ENCODE measurements at places on chromosomes 11 and 22. TPM values are rescaled to one million over a fixed set of nuclear protein-coding genes. Genes with fewer than 3 reads are reported as not detected.

Gene GRIA4
- not detected for total RNA-seq

GRCh38 chr22:33192156-33192555 lies 134.0 kb upstream of the SYN3 start:
- H3K4me3 ChIP-seq, result no peak overlapping the region
- DNase-seq, result no peak
- H3K36me3 ChIP-seq, result no peaks in the 10 kb centered on the region
- peaks cover 3% of the 10 kb centered on the region for H3K27me3 ChIP-seq
- H3K4me1 ChIP-seq, result no peaks in the 10 kb centered on the region

Gene SLC22A9
- total RNA-seq, result not detected

GRCh38 chr11:112289588-112290492 lies 29.2 kb upstream of the PLET1 start:
- H3K27ac ChIP-seq, result peak overlapping the region; percentile 43
- peak; percentile 94 for DNase-seq
- peak overlapping the region; percentile 73 for H3K4me3 ChIP-seq
- peaks cover 51% of the 10 kb centered on the region for H3K4me1 ChIP-seq

DNA sequence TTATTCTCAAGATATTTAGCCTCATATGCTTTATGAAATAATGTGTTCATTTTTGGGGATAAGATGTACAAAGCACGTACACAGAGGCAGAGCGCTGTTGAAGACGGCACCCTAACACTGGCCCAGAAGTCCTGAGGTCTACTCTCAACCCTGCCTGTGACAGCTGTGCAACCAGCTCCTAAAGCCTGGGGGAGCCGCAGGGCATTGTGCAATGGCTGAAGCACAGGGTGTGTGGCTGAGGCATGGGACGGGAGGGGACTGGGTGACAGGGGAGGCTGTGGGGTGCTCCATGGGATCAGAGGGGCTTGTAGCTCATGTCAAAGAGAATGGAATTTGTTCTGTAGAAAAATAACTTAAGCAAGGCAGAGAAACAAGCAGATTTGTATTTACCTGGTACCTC lies 27.7 kb downstream of the FAM227A start:
- H3K36me3 ChIP-seq, result peaks cover 14% of the 10 kb centered on the region
- DNase-seq, result no peak
- no peaks in the 10 kb centered on the region for H3K27me3 ChIP-seq
- H3K4me3 ChIP-seq, result no peak overlapping the region
- no peak overlapping the region for H3K27ac ChIP-seq

Gene RIMBP3B
- total RNA-seq, result 0.59 TPM

GRCh38 chr11:11977206-11977938 lies 31.1 kb downstream of the DKK3 start:
- H3K36me3 ChIP-seq, result peaks cover 9% of the 10 kb centered on the region
- peak; percentile 90 for DNase-seq
- peaks cover 97% of the 10 kb centered on the region for H3K4me1 ChIP-seq
- H3K27ac ChIP-seq, result peak overlapping the region; percentile 98
- H3K4me3 ChIP-seq, result no peak overlapping the region
- H3K27me3 ChIP-seq, result no peaks in the 10 kb centered on the region

DNA sequence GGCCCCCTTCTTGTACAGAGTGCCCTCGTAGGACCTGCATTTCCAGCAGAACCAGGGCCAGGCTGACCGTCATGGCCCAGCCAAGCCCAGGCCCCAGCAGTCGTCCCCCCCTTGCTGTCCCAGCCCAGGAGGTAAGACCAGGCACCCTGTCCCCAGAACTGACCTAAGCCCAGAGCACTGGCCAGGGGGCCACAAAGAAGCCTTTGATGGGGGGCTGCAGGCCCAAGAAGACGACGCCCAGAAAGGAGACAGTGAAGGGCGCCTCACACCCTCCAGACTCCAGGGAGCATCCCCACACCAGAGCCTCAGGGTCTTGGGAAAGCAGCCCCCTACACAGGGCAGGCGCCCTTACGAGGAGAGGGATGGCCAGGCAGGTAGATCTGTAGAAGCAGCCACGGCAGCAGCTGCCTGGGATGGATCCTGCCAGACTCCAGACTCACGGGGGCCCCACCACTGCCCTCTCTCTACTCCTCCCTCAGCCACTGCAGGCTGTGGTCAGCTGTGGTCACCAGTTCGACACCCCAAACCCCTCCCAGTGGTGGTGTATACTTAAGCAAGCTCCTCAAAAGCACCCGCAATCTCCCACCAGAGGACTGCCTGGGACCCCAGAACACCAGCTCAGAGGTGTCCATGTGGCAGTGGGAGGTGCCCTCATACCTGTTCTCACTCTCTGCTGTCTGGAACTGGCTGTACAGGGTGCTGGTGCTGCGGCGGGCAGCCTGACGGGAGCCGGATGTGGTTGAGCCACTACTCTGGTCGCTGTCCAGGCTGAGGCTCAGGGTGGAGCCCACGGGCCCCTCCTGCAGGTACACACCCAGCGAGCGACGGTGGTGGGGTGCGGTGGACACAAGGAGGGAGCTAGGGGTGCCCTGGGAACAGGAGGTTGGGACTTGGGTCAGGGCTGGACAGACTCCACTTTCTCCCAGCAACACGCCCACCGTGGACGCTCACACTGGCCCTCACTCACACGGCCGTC lies 27.0 kb downstream of the SBF1 start:
- H3K27ac ChIP-seq, result no peak overlapping the region
- H3K27me3 ChIP-seq, result no peaks in the 10 kb centered on the region
- H3K4me3 ChIP-seq, result no peak overlapping the region
- H3K4me1 ChIP-seq, result peaks cover 21% of the 10 kb centered on the region

- no peaks in the 10 kb centered on the region for H3K27me3 ChIP-seq
- H3K4me3 ChIP-seq, result no peak overlapping the region
- peaks cover 7% of the 10 kb centered on the region for H3K36me3 ChIP-seq
- no peaks in the 10 kb centered on the region for H3K4me1 ChIP-seq
- DNase-seq, result no peak
These were observed 7.6 kb downstream of the LRRC51 start for GRCh38 chr11:72088076-72088808.

Gene OR2D2
- not detected for total RNA-seq

DNA sequence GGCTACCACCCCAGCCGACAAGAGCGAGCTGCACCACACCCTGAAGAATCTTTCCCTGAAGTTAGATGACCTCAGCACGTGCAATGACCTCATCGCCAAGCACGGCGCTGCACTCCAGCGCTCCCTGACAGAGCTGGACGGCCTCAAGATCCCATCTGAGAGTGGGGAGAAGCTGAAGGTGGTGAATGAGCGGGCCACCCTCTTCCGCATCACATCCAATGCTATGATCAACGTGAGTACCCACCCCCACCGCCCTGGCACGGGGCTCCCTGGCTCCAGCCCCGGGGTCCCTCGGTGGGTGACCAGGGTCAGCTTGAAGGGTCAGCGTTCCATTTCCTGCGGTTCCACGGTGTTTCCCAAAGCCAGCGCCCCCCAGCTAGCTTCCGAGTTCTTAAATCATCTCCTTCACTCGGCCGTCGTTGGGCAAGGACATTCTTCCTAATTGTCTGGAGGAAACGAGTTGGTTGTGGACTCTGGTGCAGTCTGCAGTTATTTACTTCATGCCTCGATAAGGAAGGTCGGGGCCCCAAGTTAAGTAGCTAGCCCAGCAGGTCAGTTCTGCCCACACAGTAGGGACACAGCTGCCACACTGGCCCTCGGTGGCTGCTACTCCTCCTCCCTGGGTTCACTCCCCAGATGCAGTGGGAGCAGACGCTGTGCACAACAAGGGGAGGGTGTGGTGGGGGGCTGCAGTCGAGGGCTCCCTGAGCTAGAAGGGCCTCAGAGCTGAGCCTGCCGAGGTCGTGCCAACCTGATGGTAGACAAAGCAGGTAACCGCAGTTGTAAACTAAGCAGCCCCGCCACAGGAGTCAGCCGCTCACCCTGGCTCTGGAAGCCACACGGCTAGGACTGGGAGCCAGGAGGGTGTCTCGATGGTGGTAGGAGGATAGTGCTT lies 97.9 kb downstream of the MORC2 start:
- no peak overlapping the region for H3K27ac ChIP-seq
- H3K36me3 ChIP-seq, result peaks cover 3% of the 10 kb centered on the region
- DNase-seq, result no peak

DNA sequence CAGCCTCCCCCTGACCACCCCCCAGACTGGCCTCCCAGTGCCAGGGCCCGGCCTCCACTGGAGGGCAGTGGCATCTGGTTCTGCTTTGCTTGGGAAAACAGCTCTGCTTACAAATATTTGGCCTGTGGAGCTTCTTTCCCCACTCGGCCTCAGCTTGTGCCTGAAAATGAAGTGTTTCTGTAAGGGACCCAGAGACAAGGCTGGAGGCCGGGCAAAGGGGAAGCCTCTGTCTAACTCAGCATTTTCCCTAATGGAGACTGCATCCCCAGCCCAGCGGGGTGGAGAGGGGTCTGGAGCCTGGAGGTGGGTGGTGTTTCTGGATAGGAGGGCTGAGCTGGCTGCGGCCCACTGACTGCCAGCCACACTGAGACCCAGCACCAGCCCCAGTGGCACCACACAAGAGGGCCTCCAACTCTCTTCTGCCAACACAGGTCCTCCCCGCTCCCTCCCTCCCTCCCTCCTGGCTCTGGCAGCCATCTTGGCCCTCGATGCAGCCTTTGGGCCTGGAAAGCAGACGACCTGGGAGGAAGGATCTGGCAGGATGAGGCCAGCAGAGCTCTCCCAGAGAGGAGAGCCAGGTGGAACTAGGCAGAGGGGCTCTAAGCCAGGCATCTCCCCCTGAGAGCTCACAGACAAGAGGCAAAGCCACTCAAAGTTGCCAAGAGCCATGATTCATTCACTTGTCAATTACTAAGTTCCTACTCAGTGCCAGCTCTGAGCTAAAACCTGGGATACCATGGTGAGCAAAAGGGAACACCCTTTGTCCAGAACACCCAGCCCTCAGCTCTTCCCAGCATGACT lies 77.1 kb upstream of the CD82 start:
- H3K36me3 ChIP-seq, result no peaks in the 10 kb centered on the region
- no peak overlapping the region for H3K4me3 ChIP-seq
- peaks cover 34% of the 10 kb centered on the region for H3K27me3 ChIP-seq

Gene SEZ6L
- total RNA-seq, result not detected

GRCh38 chr22:43390872-43391271 lies 20.9 kb upstream of the MPPED1 start:
- H3K4me3 ChIP-seq, result no peak overlapping the region
- H3K4me1 ChIP-seq, result no peaks in the 10 kb centered on the region
- no peak overlapping the region for H3K27ac ChIP-seq
- H3K27me3 ChIP-seq, result peaks cover 19% of the 10 kb centered on the region
- no peaks in the 10 kb centered on the region for H3K36me3 ChIP-seq

- H3K27me3 ChIP-seq, result no peaks in the 10 kb centered on the region
- peaks cover 25% of the 10 kb centered on the region for H3K36me3 ChIP-seq
- DNase-seq, result peak; percentile 95
- H3K4me1 ChIP-seq, result peaks cover 59% of the 10 kb centered on the region
These were observed 10.6 kb downstream of the RPL3 start for GRCh38 chr22:39308614-39309363.

Gene APOC3
- total RNA-seq, result not detected

DNA sequence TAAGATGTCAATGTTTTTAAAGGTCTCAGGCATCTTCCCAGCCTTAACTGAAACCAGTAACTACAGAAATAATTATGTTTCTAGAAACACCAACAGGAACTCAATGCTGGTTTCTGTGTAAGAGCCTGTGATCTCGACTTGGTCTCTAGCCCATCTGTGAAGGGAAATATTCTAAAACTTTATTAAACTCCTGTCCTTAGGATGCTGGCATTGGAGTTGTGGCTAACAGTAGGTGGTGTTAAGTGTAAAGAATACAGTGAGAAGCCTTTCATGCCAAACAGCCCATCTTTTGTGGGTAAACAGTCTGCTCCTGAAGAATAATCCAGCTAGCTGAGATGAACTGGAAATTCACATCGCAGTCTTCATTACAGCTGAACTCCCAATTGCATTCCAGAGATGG lies 133.2 kb downstream of the ADAMTS15 start:
- peaks cover 53% of the 10 kb centered on the region for H3K4me1 ChIP-seq
- DNase-seq, result no peak
- no peaks in the 10 kb centered on the region for H3K36me3 ChIP-seq

- H3K27ac ChIP-seq, result peak overlapping the region; percentile 79
- peaks cover 24% of the 10 kb centered on the region for H3K36me3 ChIP-seq
- no peak for DNase-seq
These were observed 30.5 kb upstream of the PPP2R1B start for GRCh38 chr11:111796696-111797095.

- H3K4me3 ChIP-seq, result no peak overlapping the region
- DNase-seq, result no peak
- H3K4me1 ChIP-seq, result no peaks in the 10 kb centered on the region
- no peaks in the 10 kb centered on the region for H3K36me3 ChIP-seq
- peaks cover 35% of the 10 kb centered on the region for H3K27me3 ChIP-seq
These were observed 5.8 kb downstream of the MB start for GRCh38 chr22:35611200-35611890.

Data from osteocyte (in vitro differentiated cells).